ELR (cell line): ENCODE measurements at places on chromosomes 12 and 14.

GRCh38 chr12:125331342-125332052 is 266.3 kb downstream of the AACS start:
- DNase-seq = no peak

GRCh38 chr12:25585021-25585523 is 32.0 kb upstream of the LMNTD1 start:
- no peak for DNase-seq

DNA sequence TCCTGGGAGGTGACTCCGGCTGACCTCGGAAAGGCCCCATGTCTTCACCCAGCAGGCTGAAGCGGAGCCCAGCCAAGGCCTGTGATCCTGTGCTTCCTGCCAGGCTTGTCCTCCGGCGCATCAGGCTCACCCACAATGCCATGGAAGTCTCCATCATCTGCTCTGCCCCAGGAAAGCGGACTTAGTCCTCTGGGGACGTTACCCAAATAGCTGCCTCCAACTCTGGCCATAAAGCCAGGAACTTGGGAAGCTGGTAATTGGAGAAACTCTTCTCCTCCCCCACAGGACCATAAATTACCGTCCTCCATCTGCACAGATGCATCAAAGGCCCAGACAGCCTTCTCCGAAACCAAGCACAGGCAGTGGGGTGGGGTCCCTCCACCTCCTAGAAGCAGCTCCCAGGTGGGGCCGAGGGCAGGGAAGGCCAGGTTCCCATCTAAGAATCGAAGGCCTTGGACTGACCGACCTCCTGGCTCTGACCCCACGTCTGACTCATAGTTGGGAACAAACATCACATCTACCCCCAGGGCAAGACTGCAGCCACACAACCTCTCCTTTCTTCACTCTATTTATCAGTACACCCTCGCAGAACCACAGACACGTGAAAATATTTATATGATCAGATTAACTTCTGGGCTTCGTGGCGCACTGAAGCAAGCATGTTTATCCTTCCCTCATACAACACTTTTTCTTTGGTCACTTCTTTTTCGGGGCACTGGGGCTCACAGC is 56.4 kb downstream of the PITPNM2 start:
- peak; percentile 93 for DNase-seq

DNA sequence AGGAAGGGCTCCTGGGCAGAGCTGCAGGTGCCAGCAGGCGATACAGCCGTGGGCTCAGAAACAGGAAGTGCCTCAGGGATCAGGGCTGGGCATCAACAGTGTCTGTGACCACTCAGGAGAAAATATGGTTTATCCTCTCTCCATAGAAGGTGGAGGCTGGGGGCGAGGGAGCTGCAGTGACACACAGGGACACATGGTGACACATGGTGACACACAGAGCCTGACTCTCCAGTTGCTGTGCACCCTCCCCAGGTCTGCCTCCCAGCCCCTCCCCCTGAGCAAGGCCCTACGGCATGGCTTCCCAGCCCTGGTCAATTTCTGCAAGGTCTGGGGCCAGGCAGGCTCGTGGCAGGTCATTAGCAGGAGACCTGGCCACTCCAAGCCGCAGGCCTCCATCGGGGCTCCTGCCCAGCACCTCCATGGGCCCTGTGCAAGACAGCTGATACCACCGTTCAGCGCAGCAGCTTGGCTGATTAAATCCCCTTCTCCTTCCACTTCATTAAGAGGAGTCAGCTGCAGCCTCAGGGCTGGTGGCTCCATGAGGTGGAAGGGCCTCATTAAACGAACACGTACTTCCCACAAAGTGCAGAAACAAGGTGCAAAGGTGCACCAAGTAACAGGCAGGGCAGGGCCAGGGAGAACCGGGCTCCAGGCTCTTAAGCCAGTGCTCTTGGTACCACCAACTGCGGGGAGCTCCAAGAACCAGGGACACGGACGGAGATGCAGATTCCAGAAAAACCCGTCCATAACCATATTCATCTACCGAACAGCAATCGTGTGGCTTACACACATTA is 60.7 kb downstream of the CCNK start:
- DNase-seq = peak; percentile 42

GRCh38 chr12:54251667-54252284 is 28.1 kb downstream of the CBX5 start:
- DNase-seq = peak; percentile 77
